ENCODE measurements at places on chromosomes 11 and 22. TPM values are rescaled to one million over a fixed set of nuclear protein-coding genes. Genes with fewer than 3 reads are reported as not detected.
A peak's percentile ranks its signal among the peaks of the same experiment; 100 is the strongest.

- peaks cover 27% of the 10 kb centered on the region for H3K4me1 ChIP-seq
- H3K27ac ChIP-seq, result no peak overlapping the region
- H3K4me3 ChIP-seq, result no peak overlapping the region
- no peak for DNase-seq
These were observed 3.0 kb upstream of the YPEL4 start for GRCh38 chr11:57652662-57653061.

DNA sequence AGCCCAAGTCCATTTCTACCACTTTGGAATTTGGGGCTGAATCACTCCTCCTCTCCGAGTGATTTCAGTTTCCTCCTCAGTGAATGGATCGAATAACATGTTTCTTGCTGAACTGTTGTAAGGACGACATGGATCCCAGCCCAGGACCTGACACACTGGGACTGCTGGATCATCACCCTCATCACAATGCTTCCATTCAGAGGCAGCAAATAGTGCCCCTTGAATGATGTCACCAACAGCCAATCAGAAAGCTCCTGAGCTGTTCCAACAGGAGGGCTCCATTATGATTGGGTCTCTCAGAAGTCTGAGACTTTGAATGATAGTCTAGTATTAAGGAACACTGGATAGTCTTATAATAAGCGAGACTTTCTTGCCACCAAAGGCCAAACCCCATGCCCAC is 158.9 kb downstream of the MYO18B start:
- no peaks in the 10 kb centered on the region for H3K4me1 ChIP-seq
- no peaks in the 10 kb centered on the region for H3K36me3 ChIP-seq
- no peak overlapping the region for H3K27ac ChIP-seq
- DNase-seq, result no peak

GRCh38 chr11:134196756-134197155 is 27.0 kb downstream of the NCAPD3 start:
- H3K4me3 ChIP-seq, result no peak overlapping the region
- no peak for DNase-seq
- no peaks in the 10 kb centered on the region for H3K27me3 ChIP-seq
- no peak overlapping the region for H3K27ac ChIP-seq
- H3K36me3 ChIP-seq, result peaks cover 24% of the 10 kb centered on the region
- no peaks in the 10 kb centered on the region for H3K4me1 ChIP-seq

DNA sequence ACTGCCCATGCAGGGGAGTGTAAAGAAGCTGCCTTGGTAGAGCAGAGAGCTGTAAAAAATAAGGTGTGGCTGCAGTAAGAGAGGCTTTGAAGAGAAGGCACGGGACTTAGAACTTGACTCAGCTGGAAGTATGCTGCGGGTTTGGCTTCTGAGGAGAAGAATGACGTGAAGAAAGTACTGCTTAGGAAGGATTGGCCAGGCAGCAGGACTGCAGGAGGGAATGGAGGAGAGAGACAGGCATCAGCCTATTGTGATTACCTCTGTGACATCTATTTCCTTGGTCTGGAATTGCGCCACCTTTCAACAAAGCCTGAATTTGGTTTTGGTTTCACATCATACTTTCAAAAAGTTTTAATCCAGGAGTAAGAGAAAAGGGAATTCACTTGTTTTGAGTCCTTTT is 22.5 kb downstream of the PRRG4 start:
- H3K27me3 ChIP-seq, result no peaks in the 10 kb centered on the region
- H3K36me3 ChIP-seq, result no peaks in the 10 kb centered on the region
- no peak for DNase-seq

- DNase-seq, result no peak
- H3K4me1 ChIP-seq, result no peaks in the 10 kb centered on the region
- no peak overlapping the region for H3K4me3 ChIP-seq
- no peak overlapping the region for H3K27ac ChIP-seq
- H3K27me3 ChIP-seq, result no peaks in the 10 kb centered on the region
These were observed 31.9 kb downstream of the FBLN1 start for GRCh38 chr22:45534339-45535192.

- H3K27ac ChIP-seq, result peak overlapping the region; percentile 85
- peak overlapping the region; percentile 93 for H3K4me3 ChIP-seq
- H3K4me1 ChIP-seq, result peaks cover 28% of the 10 kb centered on the region
- no peak for DNase-seq
- H3K36me3 ChIP-seq, result no peaks in the 10 kb centered on the region
These were observed 689 bp downstream of the PDHX start for GRCh38 chr11:34916843-34917770.

DNA sequence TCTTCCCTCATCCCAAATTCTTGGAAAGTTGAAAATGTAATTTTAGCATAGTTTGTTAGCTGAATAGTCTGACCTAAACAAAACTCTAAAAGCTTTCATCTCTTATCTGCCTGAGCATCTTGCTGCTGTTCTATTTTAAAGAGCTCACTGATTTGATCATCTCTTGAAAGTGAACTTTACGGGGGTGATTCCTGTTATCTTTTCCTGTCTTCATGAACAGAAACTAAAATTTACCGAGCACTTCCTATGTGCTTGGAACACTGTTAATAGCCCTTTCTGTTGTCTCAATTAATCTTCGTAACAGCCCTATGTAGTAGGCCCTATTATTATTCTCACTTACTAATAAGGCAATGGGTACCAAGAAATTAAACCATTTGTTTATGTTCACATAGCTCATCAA is 12.3 kb downstream of the AMOTL1 start:
- H3K27me3 ChIP-seq, result no peaks in the 10 kb centered on the region
- no peaks in the 10 kb centered on the region for H3K4me1 ChIP-seq
- H3K36me3 ChIP-seq, result no peaks in the 10 kb centered on the region
- no peak overlapping the region for H3K27ac ChIP-seq

- no peak overlapping the region for H3K27ac ChIP-seq
- no peaks in the 10 kb centered on the region for H3K36me3 ChIP-seq
These were observed 498.5 kb downstream of the NTM start for GRCh38 chr11:131868629-131869507.

- no peaks in the 10 kb centered on the region for H3K27me3 ChIP-seq
- no peak for DNase-seq
These were observed 77.5 kb upstream of the UCP3 start for GRCh38 chr11:74086242-74086884.

DNA sequence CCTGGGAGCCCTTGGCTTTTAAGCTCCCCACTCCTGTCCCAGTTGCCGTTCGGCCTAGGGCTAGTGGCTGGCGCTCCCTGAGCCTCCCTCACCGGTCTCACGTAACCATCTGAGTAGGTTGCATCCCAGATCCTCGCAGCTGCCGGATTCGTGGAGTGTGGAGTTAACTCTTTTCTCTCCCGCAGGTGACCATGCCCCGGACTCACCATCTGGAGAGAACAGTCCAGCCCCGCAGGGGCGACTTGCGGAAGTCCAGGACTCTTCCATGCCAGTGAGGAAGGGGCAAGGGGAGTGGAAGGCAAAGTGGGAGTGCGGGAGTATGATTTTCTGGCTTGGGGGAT is 902 bp downstream of the MUS81 start:
- H3K27ac ChIP-seq, result peak overlapping the region; percentile 93
- H3K4me1 ChIP-seq, result peaks cover 33% of the 10 kb centered on the region
- no peaks in the 10 kb centered on the region for H3K27me3 ChIP-seq
- no peak for DNase-seq
- peak overlapping the region; percentile 94 for H3K4me3 ChIP-seq

- no peak for DNase-seq
- no peak overlapping the region for H3K4me3 ChIP-seq
- no peak overlapping the region for H3K27ac ChIP-seq
- no peaks in the 10 kb centered on the region for H3K27me3 ChIP-seq
- H3K4me1 ChIP-seq, result no peaks in the 10 kb centered on the region
These were observed 95.4 kb upstream of the PITPNB start for GRCh38 chr22:28014211-28015045.

DNA sequence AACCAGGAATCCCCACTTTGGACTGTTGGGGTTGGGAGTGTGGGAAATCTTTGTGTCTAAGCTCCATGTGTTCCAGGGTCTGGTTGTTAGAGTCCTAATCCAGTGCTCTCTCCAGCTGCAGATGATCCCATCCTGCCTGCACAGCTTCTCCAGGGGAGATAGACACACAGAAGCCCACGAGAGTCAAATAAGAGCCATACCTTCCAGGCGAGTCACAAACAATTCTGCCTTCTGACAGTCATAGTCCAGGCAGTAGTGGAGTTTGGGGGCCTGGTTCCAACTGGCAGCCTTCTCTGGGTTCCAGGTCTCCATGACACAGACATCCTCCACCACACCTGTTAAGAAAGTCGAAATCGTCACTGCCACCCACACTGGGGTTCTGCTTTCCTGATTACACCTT is 32.1 kb downstream of the SYT13 start:
- H3K4me3 ChIP-seq, result no peak overlapping the region
- no peaks in the 10 kb centered on the region for H3K4me1 ChIP-seq
- no peak for DNase-seq
- no peaks in the 10 kb centered on the region for H3K36me3 ChIP-seq

GRCh38 chr11:114195981-114196731 is 100.0 kb upstream of the NNMT start:
- peaks cover 9% of the 10 kb centered on the region for H3K4me1 ChIP-seq
- H3K27ac ChIP-seq, result no peak overlapping the region
- H3K36me3 ChIP-seq, result no peaks in the 10 kb centered on the region
- no peak for DNase-seq
- no peak overlapping the region for H3K4me3 ChIP-seq

GRCh38 chr11:99368583-99368982 is 347.8 kb downstream of the CNTN5 start:
- H3K4me1 ChIP-seq, result no peaks in the 10 kb centered on the region
- no peak overlapping the region for H3K27ac ChIP-seq
- H3K36me3 ChIP-seq, result no peaks in the 10 kb centered on the region
- no peaks in the 10 kb centered on the region for H3K27me3 ChIP-seq
- H3K4me3 ChIP-seq, result no peak overlapping the region

DNA sequence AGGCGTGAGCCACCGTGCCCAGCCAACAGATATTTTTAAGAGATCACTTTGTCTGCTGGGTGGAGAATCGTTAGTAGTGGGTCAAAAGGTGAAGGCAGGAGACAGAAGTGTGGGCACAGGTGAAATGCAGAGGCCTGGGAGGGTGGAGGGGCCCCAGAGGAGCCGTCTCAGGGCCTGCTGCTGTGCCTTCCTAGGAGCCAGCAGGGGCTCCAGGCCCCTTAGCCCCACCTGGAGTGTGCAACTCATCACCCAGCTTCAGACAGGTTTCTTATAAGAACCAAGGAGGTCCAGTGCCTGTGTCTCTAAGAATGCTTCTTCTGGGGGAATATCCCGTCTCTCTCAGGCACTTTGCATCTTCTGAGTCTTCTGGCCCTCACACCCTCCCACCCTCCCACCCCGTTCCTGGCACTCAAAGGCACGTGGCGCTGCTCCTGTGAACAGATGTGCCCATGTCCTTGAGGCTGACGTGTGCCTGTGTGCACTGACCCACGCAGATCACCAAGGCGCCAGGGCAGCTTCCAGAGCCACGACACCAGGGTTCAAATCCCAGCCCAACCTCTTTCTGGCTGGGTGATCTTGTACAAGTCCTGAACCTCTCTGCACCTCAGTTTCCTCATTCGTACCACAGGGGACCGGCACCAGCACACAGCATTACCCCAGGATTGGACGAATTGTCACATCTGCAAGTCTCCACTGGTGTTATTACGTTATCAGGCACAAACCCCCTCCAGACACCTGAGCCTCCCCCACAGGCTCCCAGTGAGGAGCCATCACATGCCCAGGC is 3.4 kb downstream of the ARSA start:
- H3K4me3 ChIP-seq, result no peak overlapping the region
- H3K36me3 ChIP-seq, result no peaks in the 10 kb centered on the region
- H3K27ac ChIP-seq, result no peak overlapping the region
- H3K27me3 ChIP-seq, result no peaks in the 10 kb centered on the region

DNA sequence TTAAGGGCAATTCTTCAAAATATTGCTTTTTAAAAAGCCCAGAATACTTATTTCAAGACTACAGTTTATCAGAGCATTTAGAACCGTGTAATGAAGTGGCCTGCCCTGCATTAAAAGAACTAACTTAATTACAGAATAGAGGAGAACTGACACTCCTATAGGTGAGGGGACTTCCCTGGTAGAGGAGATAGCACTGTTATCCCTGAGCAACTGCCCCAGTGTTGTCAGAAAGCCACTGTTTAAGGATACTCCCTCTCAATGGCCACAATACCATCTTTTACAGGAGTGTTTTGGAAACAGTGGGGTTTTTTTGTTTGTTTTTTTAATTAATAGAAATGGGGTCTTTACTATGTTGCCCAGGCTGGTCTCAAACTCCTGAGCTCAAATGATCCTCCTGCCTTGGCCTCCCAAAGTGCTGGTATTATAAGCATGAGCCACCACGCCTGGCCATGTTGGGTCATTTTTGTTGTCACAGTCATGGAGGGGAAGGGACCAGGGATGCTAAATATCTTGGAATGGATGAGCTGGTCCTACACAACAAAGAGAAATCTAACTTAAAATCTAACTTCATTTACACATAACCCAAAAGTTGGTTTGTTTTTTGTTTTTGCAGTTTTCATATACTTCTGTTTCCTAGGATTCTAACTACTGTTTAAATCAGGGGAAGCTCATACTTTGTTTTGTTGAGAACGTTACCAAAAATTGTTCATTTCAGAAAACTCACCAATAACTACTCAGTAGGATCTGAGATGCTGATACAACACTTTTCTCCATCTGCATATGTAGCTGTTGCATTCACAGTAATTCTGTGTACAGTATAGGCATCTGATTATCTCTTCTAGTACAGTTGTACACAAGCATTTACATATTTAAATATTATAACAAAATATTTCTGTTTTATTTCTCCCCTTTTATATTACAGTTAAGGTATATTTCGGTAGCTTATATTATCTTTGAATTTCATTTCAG is 8.1 kb downstream of the RPL27A start:
- peaks cover 13% of the 10 kb centered on the region for H3K4me1 ChIP-seq
- H3K27ac ChIP-seq, result no peak overlapping the region
- DNase-seq, result no peak
- H3K27me3 ChIP-seq, result no peaks in the 10 kb centered on the region

GRCh38 chr11:8961401-8961800 is 2.8 kb downstream of the TMEM9B start:
- no peaks in the 10 kb centered on the region for H3K27me3 ChIP-seq
- peaks cover 3% of the 10 kb centered on the region for H3K36me3 ChIP-seq
- no peak overlapping the region for H3K4me3 ChIP-seq
- no peak overlapping the region for H3K27ac ChIP-seq

DNA sequence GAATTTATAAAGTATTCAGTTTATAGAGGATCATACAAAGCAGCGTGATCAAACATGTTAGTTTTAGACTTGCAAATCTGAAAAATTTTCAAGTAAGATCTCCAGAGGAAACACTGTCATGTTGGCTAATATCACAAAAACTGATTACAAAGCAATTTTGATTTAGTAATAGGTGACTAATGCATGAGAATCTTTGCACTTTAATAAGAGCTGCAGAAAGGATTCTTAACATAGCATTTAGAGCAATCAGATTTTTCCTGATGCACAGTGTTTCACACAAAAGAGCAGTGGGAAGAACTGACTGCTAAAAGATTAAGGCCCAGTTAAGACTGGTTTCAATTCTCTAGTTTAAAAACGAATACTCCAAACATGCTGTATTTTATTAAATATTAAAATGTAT is 321.2 kb downstream of the GUCY1A2 start:
- no peak for DNase-seq
- H3K4me3 ChIP-seq, result no peak overlapping the region
- no peak overlapping the region for H3K27ac ChIP-seq
- H3K27me3 ChIP-seq, result no peaks in the 10 kb centered on the region
- no peaks in the 10 kb centered on the region for H3K4me1 ChIP-seq
- H3K36me3 ChIP-seq, result no peaks in the 10 kb centered on the region

- no peak overlapping the region for H3K27ac ChIP-seq
- peaks cover 4% of the 10 kb centered on the region for H3K36me3 ChIP-seq
- no peaks in the 10 kb centered on the region for H3K4me1 ChIP-seq
- no peak overlapping the region for H3K4me3 ChIP-seq
- no peak for DNase-seq
These were observed 9.9 kb downstream of the EIF1AD start for GRCh38 chr11:65992056-65992455.

Gene LBHD1
- total RNA-seq, result 22.9 TPM

Gene CHRM1
- not detected for total RNA-seq

Gene TRIM48
- not detected for total RNA-seq

Gene ISX
- not detected for total RNA-seq

Gene DUSP18
- total RNA-seq, result 11.4 TPM

Gene RBFOX2
- 6.1 TPM for total RNA-seq

Gene KRTAP5-10
- total RNA-seq, result not detected

Gene ZP1
- total RNA-seq, result not detected

Data from CD8-positive, alpha-beta memory T cell (primary cell).